ENCODE measurements at places on chromosomes 2 and 18. TPM values are rescaled to one million over a fixed set of nuclear protein-coding genes. Genes with fewer than 3 reads are reported as not detected.

DNA sequence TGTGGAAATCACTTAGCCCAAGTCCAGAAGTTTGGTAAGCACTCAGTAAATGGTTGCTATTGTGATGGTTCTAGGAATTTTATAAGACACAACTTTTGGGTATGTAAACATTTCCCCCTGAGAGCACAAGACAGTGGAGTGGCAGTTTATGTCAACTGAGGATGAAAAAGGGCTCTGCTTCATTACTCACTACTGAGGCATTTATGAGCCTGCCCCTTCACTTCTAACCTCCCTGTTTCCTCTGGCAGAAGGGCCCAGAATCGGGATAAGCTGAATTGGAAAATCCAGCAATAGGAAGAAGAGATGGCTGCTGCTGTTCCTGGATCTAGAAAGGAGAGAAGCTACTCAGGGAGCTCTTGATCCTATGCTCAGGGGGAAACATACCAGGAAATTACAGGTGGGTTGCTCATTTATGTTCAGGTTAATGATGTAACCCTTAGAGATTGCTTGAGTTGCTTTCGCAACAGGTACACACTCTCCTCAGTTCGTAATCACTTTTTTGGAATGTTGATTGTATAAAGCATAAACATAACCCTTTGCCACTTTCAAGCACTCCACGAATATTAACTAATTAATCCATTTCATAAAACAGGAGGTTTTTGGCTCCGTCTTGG lies 46.3 kb downstream of the ADCYAP1 start:
- DNase-seq: no peak

OSR1 gene
- not detected for polyA plus RNA-seq

GRCh38 chr18:48929212-48929612 lies 21.6 kb downstream of the SMAD7 start:
- DNase-seq: no peak

EFR3B gene
- polyA plus RNA-seq: not detected

ALPP gene
- not detected for polyA plus RNA-seq

GRCh38 chr18:77101410-77102258 lies 30.9 kb downstream of the MBP start:
- no peak for DNase-seq

- no peak for DNase-seq
These were observed 103.4 kb upstream of the CAVIN2 start for GRCh38 chr2:191950132-191950874.

GRCh38 chr18:58882686-58883085 lies 18.0 kb downstream of the ZNF532 start:
- no peak for DNase-seq

GRCh38 chr2:240340361-240340761 lies 95.1 kb upstream of the GPC1 start:
- no peak for DNase-seq

IER3IP1 gene
- 20.7 TPM for polyA plus RNA-seq

DNA sequence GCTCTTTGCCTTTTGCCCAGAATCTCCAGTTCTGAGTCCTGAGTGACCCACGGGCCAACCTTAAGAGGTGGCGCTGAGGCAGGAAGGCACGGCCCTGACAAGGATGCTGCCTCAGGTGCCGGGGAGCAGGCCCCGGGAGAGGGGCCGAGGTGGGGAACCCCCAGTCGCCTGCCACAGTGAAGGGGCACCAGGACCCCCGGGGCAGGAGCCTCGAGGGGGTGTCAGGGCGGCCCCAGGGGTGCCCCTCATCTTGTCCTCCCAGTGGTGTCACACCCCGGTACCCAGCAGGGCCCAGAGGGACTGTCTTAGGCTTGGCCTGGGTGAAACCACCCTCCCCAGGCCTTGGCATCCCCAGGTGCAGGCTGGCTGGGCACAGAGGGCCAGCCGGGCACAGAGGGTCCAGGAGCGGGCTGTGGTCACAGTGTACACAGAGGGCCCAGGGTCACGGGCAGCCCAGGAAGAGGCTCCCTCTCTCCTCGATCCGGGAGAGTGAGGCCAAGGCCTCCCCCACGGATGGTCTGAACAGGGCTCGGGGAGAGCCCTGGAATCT lies 1.0 kb downstream of the PDCD1 start:
- DNase-seq: no peak

DNA sequence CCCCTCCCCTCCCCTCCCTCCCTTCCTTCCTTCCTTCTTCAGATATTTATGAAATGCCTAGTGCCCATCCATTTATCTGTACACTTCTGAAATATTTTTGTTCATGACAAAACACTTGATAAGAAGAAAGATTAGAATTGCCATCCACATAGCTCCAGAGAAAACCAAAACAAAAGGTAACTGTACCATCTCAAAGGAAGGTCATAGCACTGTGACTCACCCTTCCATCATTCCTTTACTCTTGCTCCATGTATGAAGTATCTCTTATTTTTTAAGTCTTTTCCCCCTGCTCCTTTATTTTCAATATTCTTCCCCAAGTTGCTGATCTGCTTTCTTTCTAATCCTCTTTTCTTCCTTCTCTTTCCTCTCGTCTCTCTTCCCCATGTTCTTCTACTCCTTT lies 9.9 kb downstream of the CNTNAP5 start:
- DNase-seq: no peak

G6PC2 gene
- not detected for polyA plus RNA-seq

GRCh38 chr2:137522620-137523011 lies 441.7 kb upstream of the HNMT start:
- no peak for DNase-seq

GRCh38 chr2:172293952-172294351 lies 133.4 kb upstream of the ITGA6 start:
- no peak for DNase-seq

DNA sequence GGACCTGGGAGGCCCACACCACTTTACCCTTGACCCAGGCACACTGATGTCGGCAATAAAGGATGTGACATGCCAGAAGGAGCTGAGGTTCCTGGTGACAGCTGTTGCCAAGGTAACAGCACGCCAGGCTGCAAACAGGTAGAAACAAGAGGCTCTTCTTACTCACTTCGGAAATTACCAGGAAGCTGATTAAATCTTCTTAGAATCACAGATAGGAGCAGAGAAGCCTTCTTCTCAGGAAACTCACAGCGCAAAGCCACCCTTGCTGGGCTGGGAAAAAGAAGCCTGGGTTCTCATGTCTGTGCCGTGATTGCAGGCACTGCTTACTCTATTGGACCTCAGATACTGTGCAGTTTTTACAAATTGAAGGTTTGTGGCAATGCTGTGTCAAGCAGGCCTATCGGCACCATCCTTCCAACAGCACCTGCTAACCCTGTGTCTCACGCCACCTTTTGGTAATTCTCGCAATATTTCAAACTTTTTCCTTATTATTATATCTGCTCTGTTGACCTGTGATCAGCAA lies 61.0 kb upstream of the TAF1B start:
- peak; percentile 75 for DNase-seq

ALPI gene
- not detected for polyA plus RNA-seq

DNA sequence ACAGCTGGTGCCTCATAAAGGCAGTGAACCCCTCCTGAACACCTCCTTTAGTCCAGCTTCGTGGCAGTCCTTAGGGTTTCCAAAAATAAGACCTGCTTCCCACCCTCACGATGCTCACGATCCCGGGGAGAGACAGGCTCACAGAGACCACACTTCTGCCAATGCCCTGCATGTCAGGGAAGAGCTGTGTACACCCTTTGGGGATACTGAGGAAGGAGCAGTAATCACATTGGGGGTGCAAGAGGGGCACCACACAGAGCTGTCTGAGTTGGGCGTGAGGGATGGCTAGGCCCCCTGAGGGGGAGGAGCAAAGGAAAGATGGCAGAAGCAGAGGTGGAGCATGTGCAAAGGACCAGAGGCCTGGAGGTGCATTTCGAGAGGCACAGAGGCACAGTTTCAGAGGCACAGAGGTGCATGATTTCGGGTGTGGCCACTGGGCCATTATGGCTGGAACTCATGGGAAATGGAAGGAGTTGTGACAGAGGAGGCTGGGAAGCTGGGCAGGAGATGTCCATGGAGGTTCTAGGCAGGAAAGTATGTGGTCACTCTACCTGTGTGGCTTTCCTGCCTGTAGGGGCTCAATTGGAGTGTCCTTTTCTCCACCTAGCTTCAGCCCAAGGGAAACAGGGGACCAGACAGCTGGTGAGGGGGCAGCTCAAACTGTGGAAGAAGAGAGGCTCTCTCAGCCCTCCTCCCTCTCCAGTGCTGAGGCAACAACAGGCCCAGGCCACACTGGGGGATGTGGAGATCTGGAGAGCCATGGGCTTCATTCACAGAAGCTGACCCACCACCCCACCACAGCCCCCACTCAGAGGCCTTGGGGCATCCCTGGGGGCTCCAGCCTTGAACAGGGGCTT lies 115.9 kb downstream of the CAPN13 start:
- no peak for DNase-seq

Data from naive thymus-derived CD4-positive, alpha-beta T cell (primary cell).